NCI-H2171 (cell line): ENCODE measurements at places on chromosomes 7 and 10.

GRCh38 chr7:133963629-133964028, 163.5 kb upstream of the LRGUK start:
- no peak for DNase-seq

- no peak for DNase-seq
Observed at GRCh38 chr10:101895781-101896180, 52.2 kb upstream of the KCNIP2 start.

- no peak for DNase-seq
Observed at GRCh38 chr10:28857164-28857563, 179.8 kb downstream of the BAMBI start.

GRCh38 chr7:123352973-123353372, 153.2 kb upstream of the SLC13A1 start:
- no peak for DNase-seq
